ENCODE measurements at places on chromosomes 2 and 18.

DNA sequence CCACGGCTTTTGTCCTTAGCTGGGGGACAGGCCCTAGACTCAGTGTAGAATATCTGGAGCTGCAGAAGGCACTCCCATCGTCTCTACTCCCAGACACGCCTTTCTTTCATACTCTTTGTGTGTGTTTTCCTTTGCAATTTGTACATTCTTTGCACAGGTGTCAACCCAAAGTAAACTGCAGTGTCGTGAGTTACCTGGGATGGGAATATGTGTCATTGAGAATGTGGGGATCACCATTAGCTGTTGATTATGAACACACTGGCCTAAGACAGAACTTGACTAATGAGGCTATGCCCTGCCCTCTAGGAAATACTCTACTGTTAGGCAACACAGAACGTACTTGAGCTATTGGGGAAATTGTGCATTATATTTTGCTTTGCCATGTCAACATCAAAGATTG, 233.3 kb downstream of the SETBP1 start:
- DNase-seq = no peak

- no peak for DNase-seq
Observed at GRCh38 chr2:180734382-180734781, 246.0 kb upstream of the UBE2E3 start.

GRCh38 chr18:21632393-21632792, 20.3 kb downstream of the SNRPD1 start:
- no peak for DNase-seq

- peak; percentile 33 for DNase-seq
Observed at GRCh38 chr2:188512456-188512855, 220.8 kb downstream of the GULP1 start.

DNA sequence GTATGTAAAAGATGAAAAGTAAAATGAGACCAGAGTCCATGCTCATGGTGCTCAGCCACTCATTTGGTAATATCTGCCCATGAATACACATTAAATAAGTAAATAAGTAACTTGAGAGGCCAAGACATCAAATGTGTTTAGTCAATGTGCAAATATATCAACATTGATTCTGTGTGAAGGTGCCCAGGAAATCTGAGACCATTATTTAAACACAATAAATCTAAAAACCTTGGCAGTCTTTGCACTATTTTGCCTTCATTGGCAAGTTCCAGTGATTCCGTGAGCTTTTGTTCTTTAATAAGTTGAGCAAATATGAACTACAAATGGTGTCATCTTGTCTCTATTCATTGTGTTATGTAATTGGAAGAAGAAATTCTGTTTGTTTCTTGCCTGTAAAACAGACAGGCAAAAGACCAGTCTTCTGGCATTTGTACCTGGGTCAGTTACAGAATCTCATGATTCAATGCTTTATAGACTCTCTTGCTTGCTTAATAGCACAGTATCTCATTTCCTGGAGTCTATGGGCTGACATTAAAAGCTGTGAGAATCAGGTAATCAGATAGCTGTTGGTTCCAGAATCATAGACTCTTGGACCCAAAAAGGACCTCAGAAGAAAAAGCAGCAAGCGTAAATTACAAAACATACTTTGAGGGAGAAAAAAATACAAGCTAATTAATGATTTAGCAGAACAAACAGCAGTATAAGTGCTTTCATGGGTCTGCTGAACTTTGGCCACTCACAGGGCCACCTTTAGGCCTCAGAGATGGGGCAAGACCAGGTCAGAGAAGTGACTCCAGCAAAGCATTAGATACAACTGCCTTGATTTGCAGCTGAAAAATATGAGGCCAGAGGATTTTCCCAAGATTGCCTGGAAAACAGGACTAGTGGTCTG, 20.0 kb upstream of the SERPINB3 start:
- DNase-seq = no peak

DNA sequence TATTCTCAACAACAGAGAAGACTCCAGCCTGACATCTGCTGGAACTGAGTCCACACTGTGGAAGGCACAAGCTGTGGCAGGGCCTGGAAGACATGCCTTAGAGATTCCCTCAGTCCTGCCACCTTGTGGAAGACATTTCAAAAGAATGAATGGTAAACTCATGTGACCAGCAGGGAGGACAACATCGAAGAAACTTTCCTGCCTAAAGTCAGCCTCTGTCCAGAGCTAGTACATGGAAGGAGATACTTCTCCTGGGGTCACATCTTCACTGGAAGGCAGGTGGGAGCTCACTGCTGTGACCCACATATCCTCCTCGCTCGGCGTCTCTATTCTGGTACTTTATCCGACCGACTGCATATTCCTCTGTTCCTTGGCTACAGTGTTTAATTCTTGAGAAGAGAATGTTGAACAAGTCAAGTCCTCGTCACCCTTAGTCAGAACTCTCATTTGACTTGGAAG, 59.5 kb downstream of the PUM2 start:
- peak; percentile 47 for DNase-seq

DNA sequence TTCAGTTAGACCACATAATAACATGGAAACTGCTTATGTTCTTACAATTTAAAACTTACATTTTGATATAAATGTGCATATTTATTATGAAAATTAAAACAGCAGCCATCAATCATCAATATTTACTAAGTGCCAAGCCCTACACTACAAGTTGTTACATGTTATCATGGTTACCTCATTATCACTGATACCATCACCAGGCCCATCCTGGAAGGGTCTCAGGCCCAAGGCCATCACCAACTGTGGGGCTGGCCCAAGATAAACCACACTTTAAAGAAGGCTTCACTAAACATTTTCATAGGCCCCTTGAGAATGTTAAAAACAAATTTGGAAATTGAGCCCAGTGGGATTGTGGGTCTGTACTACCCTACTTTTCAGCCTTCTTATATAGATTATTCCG, 6.4 kb downstream of the ITSN2 start:
- no peak for DNase-seq

GRCh38 chr2:42309366-42309765, 51.7 kb downstream of the COX7A2L start:
- DNase-seq = no peak

GRCh38 chr2:236157815-236158498, 10.2 kb downstream of the GBX2 start:
- DNase-seq = no peak

GRCh38 chr2:7976206-7976605, 705.6 kb upstream of the ID2 start:
- DNase-seq = peak; percentile 10

DNA sequence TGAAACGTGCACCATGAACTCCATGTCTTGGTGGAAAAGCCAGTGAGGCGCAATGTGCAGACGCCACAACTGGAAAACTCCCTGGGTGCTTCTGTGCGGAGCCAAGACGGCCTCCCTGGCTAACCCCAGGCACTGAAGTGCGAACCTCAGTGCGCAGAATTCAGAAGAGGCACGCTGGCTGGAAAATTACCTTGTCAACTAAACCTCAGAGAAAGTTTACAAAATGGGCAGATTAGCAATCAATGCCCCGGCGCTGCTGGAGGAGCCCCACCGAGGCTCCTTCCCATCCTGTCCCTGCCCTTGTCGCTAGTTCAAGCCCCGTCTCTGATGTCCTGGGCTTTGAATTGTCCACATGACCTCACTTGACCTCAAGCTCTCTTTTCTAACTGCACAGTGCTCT, 22.2 kb downstream of the SNORC start:
- DNase-seq = no peak

DNA sequence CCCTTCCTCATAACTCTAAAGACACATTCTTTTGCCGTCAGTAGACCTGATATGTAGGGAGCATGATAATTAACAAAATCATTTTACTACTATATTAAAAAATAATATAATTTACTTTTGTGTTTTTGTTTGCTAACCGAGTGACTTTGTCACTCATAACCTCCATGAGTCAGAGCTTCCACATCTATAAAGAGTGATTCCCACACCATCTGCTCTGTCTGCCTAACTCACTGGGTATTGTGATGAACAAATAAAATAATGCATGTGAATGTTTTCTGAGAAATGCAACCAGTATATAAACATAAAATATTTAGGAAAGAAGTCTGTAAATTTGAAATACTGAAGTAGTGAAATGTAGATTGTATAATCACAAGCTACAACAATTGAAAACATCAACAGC, 123.4 kb upstream of the DSEL start:
- DNase-seq = no peak

DNA sequence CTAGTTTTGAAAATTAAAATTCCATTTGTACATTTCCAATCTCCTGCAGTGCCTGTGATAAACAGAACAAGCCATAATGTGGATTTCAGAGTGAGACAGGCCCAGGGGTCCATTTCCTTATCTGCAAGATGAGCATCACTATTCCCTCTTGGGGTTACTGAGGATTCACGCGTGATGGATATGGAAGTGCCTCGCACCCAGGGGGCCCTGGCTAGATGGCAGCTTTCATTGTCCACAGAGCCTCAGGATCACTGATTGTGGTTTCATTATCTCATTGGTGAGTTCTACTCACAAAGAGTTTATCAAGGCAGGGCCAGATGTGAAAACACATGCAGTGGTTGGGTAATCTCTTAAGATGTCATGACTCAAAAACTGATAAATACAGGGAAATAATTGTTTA, 11.6 kb downstream of the CNGA3 start:
- DNase-seq = no peak

GRCh38 chr2:60973705-60974104, 43.8 kb upstream of the PEX13 start:
- no peak for DNase-seq

DNA sequence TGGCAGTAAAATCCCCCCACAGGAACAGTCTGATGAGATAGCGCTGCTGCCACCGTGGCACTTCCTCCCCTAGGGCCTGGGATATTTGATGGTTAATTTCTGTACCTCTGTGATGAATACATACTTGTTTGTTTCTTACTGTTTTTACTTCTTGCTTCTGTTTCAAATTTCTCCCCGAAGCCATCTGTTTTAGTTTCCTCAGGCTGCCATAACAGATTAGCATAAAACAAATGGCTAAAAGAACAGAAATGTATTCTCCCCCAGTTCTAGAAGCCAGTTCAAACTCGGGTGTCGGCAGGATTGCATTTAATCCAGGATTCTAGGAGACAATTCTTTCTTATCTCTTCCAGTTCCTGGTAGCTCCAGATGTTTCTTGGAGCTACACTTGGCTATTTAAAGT, 435.9 kb downstream of the DSEL start:
- DNase-seq = no peak

- no peak for DNase-seq
Observed at GRCh38 chr18:41012194-41012593, 942.8 kb upstream of the PIK3C3 start.

DNA sequence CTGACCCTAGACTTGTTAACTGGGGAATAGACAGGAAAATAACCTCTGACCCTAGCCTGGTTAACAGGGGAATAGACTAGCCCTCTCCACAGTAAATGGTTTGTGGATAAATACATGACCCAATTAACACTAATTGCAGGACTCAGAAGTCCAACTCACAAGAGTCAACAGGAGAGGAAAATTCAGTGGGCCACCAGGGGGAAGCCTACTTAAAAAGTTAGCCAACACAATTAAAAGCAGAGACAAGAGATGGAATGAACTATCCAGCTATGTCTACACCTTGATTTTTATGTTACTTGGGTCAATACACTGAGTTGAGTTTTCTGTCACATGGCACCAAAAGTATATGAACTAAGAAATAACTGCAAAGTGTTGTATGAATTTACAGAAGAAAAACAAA, 158.8 kb upstream of the SLC39A10 start:
- peak; percentile 73 for DNase-seq

GRCh38 chr2:158212301-158212700, 110.6 kb downstream of the UPP2 start:
- no peak for DNase-seq
